Uterus (tissue), 4 donors: ENCODE measurements at places on chromosomes 7 and 10.

- H3K4me1 ChIP-seq: no peaks in the 10 kb centered on the region
- no peaks in the 10 kb centered on the region for H3K36me3 ChIP-seq
- H3K27ac ChIP-seq: no peak overlapping the region
Observed at GRCh38 chr10:113712755-113713639, 33.3 kb downstream of the CASP7 start.

DNA sequence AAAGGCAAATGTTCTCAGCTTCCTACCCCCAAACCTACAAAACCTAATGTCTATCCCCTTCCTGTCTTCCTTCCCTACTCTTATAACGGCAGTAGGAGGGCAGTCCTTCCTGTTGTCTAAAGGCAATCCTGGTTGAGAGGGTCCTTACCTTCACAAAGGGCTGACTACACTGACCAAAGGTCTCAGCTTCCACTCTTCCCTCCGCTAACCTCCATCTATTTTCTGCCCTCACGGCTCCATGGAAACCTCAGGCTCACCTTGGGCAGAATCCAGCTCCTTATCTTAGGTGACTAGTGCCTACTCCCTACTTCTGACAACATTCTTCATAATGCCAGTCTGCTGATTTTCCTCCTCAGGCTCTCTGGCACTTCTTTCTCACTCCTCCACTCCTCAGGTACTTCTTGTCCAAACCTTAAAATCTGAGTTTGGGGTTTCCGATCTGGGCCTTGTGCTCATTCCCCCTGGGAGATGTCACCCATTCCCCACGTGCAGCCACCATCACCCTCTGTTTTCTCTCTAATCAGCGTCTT is 542 bp downstream of the FBXL13 start:
- no peaks in the 10 kb centered on the region for H3K27me3 ChIP-seq
- no peaks in the 10 kb centered on the region for H3K36me3 ChIP-seq
- H3K4me3 ChIP-seq: peak overlapping the region; percentile 88
- peak; percentile 18 for DNase-seq

DNA sequence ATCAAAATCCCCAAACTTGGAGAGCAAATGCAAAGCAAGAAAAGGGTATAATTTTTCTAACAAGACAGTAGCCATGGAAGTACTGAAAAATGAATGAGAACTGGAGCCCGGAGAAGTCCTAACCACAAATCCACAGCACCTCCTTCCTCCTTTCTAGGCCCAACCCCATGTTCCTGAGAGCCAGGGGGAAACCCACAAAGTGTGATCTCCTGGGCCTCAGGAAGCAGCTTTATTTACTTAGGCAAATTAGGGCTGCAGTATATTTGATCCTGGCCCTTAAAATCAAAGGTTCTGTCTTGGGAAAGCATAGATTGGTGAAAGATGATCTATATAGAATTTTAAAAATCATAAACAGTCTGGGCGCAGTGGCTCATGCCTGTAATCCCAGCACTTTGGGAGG is 103.0 kb downstream of the DOCK4 start:
- no peak for DNase-seq
- H3K27me3 ChIP-seq: no peaks in the 10 kb centered on the region
- H3K27ac ChIP-seq: no peak overlapping the region
- H3K4me3 ChIP-seq: no peak overlapping the region
- H3K4me1 ChIP-seq: no peaks in the 10 kb centered on the region
- H3K36me3 ChIP-seq: no peaks in the 10 kb centered on the region

- DNase-seq: no peak
- H3K4me1 ChIP-seq: no peaks in the 10 kb centered on the region
- H3K27ac ChIP-seq: no peak overlapping the region
Observed at GRCh38 chr10:49837685-49838084, 75.6 kb upstream of the OGDHL start.

GRCh38 chr7:1220977-1221745 is 11.5 kb upstream of the UNCX start:
- peaks cover 6% of the 10 kb centered on the region for H3K4me1 ChIP-seq
- DNase-seq: no peak
- no peaks in the 10 kb centered on the region for H3K36me3 ChIP-seq
- peaks cover 29% of the 10 kb centered on the region for H3K27me3 ChIP-seq
- H3K27ac ChIP-seq: no peak overlapping the region

GRCh38 chr10:8981277-8981676 is 926.8 kb downstream of the GATA3 start:
- no peak for DNase-seq
- H3K4me1 ChIP-seq: no peaks in the 10 kb centered on the region
- no peak overlapping the region for H3K27ac ChIP-seq
- no peaks in the 10 kb centered on the region for H3K27me3 ChIP-seq
- H3K4me3 ChIP-seq: no peak overlapping the region
- no peaks in the 10 kb centered on the region for H3K36me3 ChIP-seq

GRCh38 chr7:120070201-120070600 is 202.8 kb upstream of the KCND2 start:
- H3K4me1 ChIP-seq: no peaks in the 10 kb centered on the region
- H3K36me3 ChIP-seq: no peaks in the 10 kb centered on the region
- DNase-seq: no peak
- H3K4me3 ChIP-seq: no peak overlapping the region
- no peaks in the 10 kb centered on the region for H3K27me3 ChIP-seq

- no peaks in the 10 kb centered on the region for H3K36me3 ChIP-seq
- no peak for DNase-seq
- H3K4me1 ChIP-seq: no peaks in the 10 kb centered on the region
- no peak overlapping the region for H3K4me3 ChIP-seq
Observed at GRCh38 chr7:14818871-14819270, 83.7 kb downstream of the DGKB start.

DNA sequence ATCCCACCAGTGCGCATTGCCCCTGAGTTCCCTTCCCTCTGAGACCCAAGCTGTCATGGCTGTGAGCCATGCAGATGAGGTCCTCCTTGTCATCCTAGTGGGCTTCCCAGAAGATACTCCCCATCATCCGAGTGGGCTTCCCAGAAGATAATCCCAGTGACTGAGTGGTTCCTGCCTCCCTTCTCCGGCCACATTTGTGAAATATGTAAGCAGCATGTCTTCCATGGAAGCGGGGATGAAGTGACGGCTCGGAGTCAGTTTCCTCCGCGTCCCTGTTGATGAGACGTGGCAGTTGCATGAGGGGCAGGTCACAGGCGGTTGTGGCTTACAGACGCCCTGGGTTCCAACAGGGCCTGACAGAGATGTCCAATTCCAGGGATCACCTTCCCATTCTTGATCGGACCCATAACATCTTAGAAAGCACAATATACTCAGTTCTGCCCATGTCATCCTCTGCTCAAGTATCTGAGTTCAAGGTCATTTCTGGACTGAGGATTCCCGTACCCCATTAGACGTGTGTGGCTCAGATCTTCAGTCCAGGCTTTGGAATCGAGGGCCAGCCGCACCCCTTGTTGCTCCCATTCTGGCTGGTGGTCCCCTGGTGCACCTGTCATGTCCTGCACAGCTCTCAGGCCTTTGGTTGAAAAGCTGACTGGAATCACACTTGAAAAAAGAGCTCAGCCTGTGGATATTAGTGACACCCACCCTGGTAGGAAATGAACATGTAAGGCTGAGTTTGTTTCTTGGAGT is 166.9 kb downstream of the PTPRN2 start:
- H3K27me3 ChIP-seq: no peaks in the 10 kb centered on the region
- no peak overlapping the region for H3K4me3 ChIP-seq
- H3K27ac ChIP-seq: no peak overlapping the region
- no peaks in the 10 kb centered on the region for H3K4me1 ChIP-seq
- DNase-seq: no peak

DNA sequence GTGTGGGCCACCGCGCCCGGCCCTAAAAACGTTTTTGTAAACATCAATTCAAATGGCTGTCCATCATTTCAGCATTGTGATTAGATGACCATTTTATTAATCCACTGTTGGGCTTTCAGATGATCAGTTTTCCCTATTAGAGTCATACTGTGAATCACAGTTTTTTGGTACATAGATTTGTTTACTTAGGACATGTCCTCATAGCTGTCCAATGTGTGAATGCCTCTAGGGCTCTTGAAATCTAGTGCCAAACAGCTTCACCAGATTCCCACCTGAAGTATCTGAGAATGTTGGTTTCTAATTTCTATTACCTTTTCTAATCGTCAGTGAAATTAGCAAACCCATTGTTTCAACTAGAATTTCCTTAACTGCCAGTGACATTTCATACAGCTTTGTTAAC is 66.8 kb downstream of the UPF2 start:
- H3K36me3 ChIP-seq: no peaks in the 10 kb centered on the region
- no peak for DNase-seq
- no peaks in the 10 kb centered on the region for H3K27me3 ChIP-seq
- no peaks in the 10 kb centered on the region for H3K4me1 ChIP-seq
- no peak overlapping the region for H3K27ac ChIP-seq
